NCI-H526 treated with DMSO at 0.1 percent for 48 hours (cell line): ENCODE measurements at places on chromosomes 11 and 22.

- DNase-seq, result no peak
Measured at GRCh38 chr22:46654927-46655595, 34.9 kb downstream of the GRAMD4 start.

DNA sequence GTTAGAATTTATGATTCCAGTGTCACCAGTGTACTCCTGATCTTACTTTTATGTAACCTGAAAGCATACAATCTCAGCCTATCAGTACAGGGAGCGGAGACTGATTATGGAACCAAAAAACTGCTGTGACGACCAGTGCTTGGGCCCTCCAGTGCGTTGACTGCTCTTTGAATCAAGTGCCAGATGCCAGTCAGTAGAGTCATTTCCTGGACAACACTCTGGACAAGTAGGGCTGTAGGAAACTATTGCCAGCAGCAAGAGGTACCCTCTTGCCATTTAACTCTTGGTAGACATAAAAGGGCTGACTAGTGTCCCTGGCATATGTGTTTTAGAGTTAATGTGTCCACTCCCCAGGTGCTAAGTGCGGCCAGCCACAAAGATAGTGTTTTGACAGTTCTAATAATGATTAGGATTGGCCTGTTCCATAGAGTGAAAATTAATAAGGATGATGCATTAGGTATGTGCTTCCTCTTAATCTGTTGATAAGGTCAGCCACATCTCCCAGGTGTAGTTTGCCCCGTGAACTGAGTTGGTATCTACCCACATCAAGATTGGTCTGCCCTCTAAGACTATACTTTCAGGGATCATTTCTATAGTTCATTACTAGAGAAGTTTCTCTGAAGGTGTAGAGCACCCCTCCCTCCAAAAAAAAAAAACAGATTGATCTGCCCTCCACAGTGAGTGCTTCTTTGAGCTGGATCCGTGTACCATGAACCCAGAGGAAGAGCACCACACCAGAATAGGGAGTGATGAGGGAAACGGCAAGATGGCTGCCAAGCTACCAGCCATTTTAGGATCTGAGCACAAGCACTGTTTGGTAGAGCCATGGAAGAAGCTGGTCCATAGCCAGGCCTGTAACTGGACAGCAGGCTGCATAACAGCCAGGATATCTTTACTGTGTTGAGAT, 20.7 kb upstream of the AIFM3 start:
- DNase-seq, result no peak

- DNase-seq, result no peak
Measured at GRCh38 chr11:26712497-26712896, 9.4 kb downstream of the SLC5A12 start.

GRCh38 chr11:77207019-77207485, 79.0 kb downstream of the MYO7A start:
- DNase-seq, result no peak

- peak; percentile 12 for DNase-seq
Measured at GRCh38 chr22:46576556-46577367, 39.3 kb upstream of the CELSR1 start.

DNA sequence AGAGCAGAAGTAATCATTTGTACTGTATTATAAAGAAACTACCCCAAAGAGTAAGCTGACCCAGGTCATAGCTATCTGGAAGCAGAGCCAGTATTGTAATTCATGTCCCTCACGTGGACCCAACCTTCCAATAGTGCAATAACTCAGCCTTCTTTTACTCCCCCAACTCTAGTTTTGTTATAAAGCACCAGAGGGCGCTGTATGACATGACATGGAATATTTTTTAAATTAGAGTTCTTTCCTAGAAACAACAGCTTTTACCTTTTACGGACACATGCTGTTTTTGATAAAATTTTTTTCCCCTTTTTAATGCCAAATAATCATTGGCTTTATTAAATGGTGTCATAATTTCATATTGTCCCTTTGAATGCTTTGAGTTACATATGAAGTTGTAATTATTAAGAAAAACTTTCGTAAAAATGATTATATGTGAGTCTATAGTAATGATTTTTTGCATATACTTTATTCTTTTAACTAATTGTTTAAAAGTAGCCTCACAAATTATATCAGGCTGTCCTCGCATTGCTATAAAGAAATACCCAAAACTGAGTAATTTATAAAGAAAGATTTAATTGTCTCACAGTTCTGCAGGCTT, 76.9 kb downstream of the DKK3 start:
- peak; percentile 39 for DNase-seq

DNA sequence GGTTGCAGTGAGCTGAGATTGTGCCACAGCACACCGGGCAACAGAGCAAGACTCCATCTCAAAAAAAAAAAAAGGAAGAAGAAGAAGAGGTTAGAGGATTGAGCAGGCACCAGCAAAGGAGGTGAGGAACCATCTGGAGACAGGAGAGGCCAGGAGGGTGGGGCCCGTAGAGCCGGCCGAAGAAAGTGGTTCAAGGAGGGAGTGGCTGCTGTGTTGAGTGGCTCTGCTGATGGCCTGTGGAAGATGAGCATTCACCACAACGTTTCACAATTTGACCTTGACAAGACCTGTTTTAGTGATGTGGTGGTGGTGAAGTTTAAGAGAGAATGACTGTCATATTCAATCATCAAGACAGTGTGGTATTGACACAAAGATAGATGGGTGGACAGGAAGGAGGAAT, 6.8 kb upstream of the CTSD start:
- DNase-seq, result no peak

GRCh38 chr11:57358991-57359390, 20.8 kb downstream of the P2RX3 start:
- no peak for DNase-seq

- no peak for DNase-seq
Measured at GRCh38 chr11:61962213-61963015, 5.0 kb downstream of the FTH1 start.

GRCh38 chr11:36101466-36101865, 157.6 kb downstream of the LDLRAD3 start:
- no peak for DNase-seq

GRCh38 chr11:43404406-43404805, 45.7 kb downstream of the TTC17 start:
- no peak for DNase-seq

DNA sequence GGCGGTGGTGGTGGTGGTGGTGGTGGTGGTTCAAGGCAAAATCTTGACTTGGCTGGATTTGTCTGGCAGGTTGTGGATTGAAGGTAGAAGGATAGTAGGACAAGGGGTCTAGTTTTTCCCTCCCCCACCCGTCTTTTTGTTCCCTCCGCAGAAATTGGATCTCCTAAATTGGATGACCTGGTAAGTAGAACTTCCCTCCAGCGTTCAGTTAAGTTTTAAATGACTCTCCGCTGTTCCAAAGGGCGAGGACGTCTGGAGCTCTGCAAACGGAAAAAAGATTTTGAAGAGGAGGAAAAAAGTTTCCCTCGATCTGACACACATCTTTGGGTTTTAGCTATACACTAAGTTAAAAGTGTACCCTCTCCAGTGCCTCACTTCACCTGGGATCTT, 422 bp upstream of the LGR4 start:
- no peak for DNase-seq

GRCh38 chr11:113255741-113256140, 58.6 kb upstream of the TTC12 start:
- no peak for DNase-seq

- no peak for DNase-seq
Measured at GRCh38 chr11:99887481-99887880, 799.6 kb upstream of the ARHGAP42 start.

DNA sequence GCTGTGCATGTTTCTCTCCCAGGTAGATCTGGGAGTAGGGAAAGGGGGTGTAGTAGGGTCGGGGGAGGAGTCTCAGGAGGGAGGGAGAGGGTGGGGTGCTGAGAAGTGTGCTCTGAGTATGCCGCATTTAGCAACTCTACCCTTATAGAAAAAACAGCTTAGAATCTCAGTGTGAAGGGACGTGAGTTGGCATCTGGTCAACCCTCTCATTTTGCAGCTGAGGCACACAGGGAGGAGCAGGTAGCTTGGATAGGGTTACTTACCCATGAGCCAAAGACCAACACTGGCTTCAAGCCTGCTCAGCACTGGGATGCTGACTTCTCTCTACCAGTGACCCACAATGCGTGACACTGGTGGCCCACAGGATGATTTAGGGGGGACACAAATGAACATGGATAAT, 95.9 kb downstream of the FBXO7 start:
- no peak for DNase-seq

GRCh38 chr22:42269432-42270175, 849 bp downstream of the TCF20 start:
- peak; percentile 41 for DNase-seq

- DNase-seq, result no peak
Measured at GRCh38 chr11:68402355-68403031, 58.1 kb upstream of the PPP6R3 start.

DNA sequence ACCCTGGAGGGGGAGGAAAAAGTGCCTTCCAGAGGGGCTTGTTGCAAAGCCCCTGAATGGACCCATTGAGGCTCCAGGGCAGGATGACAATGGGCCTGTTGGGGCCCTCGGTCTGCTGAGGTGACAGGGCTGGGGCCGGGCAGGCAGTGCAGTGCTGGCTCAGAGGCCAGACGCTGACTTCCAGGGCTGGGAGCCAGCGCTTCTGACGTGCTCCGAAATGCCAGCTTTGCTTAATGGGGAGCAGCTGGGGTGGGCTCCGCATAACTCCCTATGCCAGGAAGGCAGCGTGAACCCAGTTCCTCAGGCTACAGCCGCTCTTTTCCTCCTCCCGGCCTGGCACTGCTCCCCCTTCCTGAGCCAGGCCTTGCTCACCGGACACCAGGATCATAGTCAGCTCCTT, 17.7 kb downstream of the NAV2 start:
- no peak for DNase-seq

GRCh38 chr22:21759646-21760376, 24.2 kb upstream of the YPEL1 start:
- no peak for DNase-seq

GRCh38 chr11:40168414-40168813, 1291.0 kb downstream of the LRRC4C start:
- DNase-seq, result no peak

GRCh38 chr22:27670701-27671412, 130.7 kb downstream of the MN1 start:
- DNase-seq, result no peak

GRCh38 chr11:105790840-105791239, 181.0 kb downstream of the GRIA4 start:
- DNase-seq, result no peak

DNA sequence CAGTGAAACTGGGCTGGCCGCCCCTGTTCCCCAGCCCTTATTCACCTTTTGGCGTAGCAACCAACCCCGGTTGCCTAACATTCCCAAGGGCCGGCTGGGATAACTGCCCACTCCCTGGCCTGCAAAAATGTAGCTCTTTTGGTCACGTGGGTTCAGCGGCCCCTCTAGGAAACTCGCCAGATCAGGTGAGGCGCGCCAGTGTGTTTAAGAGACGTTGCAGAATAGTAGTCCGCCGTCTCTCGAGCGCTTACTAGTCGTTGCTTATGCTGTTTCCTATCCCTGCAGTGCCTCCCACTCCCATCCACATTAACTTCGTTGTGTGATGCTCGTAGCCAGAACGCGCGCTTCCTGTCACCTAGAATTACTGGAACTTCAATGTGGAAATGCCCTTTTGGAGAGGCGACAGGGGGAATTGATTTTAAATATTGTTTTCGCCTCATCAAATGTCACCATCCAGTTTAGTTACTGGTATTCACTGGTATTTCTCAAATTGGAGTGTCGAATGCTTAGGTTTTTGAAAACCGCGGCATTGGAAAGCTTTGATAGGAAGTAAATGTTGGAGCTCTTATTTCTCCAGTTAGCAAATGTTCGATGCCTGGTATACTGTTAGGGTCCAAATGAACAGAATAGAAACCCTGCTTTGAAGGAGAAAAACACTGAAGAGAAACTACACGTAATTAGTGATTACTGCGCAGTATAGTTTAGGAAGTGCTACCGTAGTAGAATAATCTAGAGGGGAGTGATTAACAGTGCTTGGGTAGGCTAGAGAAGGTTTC, 823 bp downstream of the CEP57 start:
- peak; percentile 83 for DNase-seq

- DNase-seq, result no peak
Measured at GRCh38 chr11:15622231-15622890, 507.6 kb downstream of the INSC start.

GRCh38 chr22:31085928-31086327, 4.8 kb downstream of the SMTN start:
- DNase-seq, result no peak

DNA sequence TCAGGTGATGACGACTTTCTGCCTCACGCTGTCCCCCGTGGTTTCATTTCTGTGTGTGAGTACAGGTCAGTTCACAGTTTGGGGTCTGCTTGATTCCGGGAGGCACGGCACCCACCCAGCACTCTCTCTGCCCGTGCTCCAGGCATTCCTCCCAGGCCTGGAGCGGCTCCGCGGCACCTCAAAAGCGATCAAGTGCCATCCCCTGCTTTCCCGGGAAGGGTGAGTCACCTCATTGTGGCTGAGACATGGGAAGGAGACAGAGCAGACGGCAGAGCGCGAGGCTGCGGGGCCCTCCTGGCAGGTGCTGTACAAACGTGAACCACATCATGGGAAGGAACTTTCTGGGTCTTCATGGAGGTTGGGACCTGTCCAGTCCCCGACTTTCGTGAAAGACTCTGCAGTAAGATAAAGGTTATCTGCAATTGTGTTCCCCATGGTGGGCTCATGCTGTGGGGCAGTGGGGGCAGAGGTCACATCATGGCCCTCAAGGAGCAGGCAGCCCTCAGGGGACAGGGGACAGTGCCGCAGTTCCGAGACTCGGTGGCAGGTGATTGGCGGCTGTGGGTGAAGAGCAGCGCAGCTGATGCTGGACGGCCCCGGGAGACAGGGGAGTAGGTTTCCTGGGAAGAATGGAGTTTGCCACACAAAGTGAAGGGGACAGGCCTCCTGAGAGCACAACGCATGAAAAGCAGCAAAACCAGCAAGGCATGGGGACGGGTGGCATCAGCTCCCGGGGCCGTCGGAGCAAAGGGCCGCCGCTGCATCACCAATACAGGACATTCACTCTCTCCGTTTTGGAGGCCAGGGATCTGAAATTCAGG, 65.3 kb downstream of the CELSR1 start:
- no peak for DNase-seq

- DNase-seq, result no peak
Measured at GRCh38 chr11:59647245-59647980, 21.4 kb downstream of the PATL1 start.

DNA sequence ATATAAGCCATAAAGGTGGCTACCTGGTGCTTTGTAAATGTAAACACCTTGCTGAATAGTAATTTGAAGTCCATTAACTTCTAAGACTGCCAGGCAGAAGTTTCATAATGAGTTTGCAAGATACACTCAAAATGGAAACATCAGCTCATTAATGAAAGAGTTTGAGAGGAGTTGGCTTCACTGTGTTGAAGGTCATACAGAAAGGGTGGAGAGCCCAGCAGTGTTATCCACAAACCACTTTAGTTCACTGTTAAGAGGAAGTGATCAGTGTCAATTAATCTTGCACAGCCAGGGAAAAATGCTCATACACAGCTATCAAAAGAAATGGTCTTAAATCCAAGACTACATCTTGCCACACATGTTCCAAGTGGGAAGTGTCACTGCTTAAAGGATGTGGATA, 689.4 kb downstream of the JRKL start:
- DNase-seq, result no peak

- DNase-seq, result no peak
Measured at GRCh38 chr22:37913233-37913721, 7.2 kb downstream of the MICALL1 start.

GRCh38 chr11:27266125-27266524, 96.9 kb downstream of the CCDC34 start:
- no peak for DNase-seq
